ENCODE measurements at places on chromosomes 11 and 22. TPM values are rescaled to one million over a fixed set of nuclear protein-coding genes. Genes with fewer than 3 reads are reported as not detected.

COA4 gene
- 37.7 TPM for total RNA-seq

DNA sequence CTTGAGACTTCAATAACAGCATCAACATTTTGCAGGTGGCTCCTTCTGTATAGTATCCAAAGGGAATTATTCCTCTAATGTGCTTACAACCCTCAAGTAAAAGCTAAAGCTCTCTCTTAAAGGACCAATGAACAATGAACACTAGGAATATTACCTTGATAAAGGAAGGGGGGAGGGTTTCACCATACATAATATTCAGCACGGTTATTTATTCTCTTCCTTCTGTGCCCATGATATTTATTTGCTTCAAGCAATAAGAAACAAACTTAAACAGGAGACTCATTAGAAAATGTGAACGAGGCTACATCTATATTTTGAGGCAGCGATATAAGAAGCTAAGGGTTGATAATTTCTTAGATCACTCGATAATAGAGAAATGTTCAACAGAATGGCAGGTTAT lies 21.2 kb downstream of the BLID start:
- no peak for DNase-seq

DGAT2 gene
- 10.2 TPM for total RNA-seq

PSMD13 gene
- total RNA-seq: 35.5 TPM

RIC8A gene
- total RNA-seq: 40.8 TPM

GRCh38 chr22:23014250-23014649 lies 56.1 kb upstream of the GNAZ start:
- DNase-seq: no peak

All from pancreas (tissue), 10 donors.